ENCODE measurements at places on chromosomes 7 and 10. TPM values are rescaled to one million over a fixed set of nuclear protein-coding genes. Genes with fewer than 3 reads are reported as not detected.

- DNase-seq, result no peak
Observed at GRCh38 chr7:144782883-144783282, 53.0 kb downstream of the TPK1 start.

- no peak for DNase-seq
Observed at GRCh38 chr7:94252971-94253370, 141.7 kb upstream of the COL1A2 start.

- peak; percentile 43 for DNase-seq
Observed at GRCh38 chr10:97388152-97388551, 13.0 kb downstream of the RRP12 start.

The TMEM236 gene
- total RNA-seq, result under 0.01 TPM

The CFAP58 gene
- 0.59 TPM for total RNA-seq

The SPDYE6 gene
- not detected for total RNA-seq

DNA sequence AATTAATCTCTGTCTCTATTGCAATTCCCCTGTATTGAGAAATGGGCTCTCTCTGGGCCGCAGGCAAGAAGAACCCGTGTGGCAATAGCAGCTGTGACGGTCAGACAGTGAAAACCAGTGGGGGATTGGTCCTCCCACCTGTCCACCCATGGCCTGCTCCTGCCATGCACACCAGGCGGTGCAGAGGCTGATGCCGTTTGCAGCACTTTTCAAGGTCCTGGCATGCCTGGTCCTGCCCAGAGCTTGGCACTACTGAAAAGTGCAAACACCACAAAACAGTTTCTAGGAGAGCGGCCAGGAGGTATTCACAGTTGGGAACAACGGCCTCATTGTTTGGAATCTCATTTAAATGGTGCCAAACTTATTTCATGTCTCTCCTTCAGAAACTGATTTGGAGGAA is 41.5 kb downstream of the PSPH start:
- no peak for DNase-seq

DNA sequence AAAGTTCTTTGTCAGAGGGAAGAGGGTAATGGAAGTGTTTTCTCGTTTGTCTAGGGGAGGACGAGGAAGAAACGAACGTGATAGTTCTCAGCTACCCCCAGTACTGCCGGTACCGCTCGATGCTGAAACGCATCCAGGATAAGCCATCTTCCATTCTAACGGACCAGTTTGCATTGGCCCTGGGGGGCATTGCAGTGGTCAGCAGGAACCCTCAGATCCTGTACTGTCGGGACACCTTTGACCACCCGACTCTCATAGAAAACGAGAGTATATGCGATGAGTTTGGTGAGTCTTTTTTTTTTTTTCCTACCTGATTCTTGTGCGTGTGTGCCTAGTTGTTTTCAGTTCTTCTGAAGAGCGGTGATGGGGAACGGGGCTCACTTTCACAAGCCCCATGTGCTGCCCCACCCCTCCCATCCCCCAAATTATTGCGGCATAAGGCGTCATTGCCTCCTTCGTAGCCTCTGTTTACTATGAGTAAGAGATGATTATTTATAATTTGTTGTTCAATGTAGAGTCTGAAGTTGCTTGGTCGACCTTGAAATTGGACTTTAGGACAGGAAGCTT is 98.6 kb downstream of the ARID5B start:
- DNase-seq, result no peak

The SUN3 gene
- total RNA-seq, result not detected

DNA sequence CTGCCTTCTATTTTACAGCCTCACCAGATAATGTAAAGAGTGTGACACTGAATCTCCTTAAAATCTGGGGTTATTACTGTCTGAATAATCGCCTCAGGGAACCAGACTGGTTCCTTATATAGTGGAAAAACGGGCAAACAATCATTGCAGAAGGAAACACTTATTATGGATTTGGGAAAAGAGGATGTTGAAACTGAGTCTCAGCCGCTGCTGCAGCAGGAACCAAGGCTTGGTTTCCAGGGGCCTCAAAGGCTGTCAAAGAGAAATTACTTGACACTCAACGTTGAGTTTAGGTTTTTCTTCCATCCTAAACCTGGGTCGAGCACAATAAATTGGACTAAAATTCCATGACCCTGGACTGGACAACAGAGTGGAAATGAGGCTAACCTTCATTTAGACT is 103.8 kb upstream of the AHR start:
- DNase-seq, result no peak

GRCh38 chr7:104133238-104133637 is 74.6 kb downstream of the ORC5 start:
- DNase-seq, result no peak

The MGMT gene
- total RNA-seq, result 18.3 TPM

DNA sequence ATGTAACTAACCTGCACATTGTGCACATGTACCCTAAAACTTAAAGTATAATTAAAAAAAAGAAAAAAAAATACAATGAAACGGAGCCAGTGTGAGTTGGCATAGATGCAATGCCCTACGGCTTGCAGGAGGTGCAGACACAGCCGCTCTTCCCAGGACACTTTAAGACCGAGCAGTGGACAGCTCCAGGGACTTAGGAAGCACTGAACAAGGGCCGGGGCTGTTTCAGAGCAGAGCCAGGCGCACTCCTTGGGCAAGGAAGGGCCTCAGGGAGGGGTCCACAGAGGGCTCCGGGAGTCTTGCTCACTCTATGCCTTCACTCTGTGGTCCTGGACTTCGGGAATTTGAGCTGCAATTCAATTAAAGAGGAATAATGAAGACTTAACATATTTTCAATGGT is 355.3 kb downstream of the TCERG1L start:
- DNase-seq, result no peak

DNA sequence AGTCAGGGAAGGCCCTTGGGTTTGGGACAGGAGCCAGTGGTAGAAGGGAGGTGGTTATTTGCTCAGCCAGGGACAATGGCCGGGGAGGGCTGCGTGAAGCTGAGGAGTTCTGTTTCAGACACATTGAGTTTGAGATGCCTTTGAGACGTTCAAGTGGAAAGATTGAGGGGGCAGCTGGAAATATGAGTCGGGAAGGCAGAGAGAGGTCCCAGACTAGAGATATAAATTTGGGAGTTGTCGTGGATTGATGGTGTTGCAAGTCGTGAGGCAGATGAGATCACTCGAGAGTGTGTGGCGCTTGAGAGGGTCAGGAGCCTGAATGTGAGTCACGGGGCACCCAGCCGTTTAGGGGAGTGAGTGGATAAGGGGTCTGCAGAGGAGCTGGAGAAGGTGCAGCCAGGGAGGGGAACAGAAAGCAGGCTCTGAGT is 73.3 kb downstream of the ZMIZ1 start:
- DNase-seq, result peak; percentile 93

DNA sequence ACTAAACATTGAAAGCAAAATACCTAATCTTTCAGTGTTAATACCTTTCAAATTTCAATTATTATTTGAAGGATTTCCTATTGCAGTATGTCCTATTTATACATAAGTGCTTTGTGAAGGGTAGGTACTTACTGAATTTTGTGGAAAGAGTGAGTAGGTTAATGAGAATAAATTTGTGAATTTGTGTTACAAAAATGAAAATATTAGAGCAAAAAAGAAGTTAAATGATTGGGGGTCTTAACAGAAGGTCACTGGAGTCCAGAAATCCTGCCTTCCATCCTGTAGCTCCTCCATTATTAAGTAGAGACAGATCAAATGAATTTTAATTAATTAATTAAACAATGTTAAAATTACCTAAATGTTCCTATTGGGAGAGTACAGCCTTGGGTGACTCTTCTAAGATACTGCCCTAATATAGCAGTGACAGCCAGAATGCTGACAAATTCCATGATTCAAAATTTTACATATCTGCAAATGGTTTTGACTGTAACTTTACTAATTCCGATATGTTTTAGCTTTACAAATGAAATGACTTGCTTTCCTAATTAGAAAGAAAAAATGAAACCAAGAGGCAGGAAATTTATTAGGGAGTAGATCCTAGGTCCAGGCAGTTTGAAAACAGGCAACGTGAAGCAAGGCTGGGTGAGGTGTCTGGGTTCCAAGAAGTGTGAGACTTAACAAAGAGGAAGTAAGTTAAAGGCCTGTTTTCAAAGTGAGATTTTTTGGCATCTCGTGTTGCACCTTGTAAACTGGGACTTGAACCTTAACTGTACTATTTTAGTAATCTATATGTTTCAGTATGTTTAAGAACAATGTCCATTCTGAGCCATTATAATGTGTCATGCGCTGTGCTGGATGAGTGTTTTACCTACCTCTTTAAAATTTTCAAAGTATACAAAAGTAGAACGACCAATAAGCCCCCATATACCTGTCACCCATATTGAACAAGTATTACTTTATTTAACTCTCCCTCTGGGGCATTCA is 1.5 kb downstream of the PIK3CG start:
- no peak for DNase-seq

DNA sequence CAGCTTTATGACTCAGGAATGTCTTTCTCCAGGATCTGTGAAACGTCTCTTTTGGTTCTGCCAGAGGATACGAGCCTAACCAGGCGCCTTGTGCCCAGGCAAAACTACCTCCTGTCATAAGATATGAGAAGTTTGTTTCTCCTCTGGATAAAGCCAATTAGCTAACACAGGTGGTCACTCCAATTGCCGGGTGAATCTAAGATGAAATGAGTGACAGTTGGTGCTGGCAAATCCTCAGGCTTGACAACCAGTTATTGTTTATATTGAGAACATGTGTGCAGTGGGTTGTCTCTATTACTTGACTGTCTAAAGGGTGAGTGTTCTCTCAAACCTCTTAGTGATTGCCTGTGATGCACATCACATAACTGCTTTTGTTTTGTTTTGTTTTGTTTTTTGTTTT is 449.1 kb downstream of the XPNPEP1 start:
- no peak for DNase-seq

DNA sequence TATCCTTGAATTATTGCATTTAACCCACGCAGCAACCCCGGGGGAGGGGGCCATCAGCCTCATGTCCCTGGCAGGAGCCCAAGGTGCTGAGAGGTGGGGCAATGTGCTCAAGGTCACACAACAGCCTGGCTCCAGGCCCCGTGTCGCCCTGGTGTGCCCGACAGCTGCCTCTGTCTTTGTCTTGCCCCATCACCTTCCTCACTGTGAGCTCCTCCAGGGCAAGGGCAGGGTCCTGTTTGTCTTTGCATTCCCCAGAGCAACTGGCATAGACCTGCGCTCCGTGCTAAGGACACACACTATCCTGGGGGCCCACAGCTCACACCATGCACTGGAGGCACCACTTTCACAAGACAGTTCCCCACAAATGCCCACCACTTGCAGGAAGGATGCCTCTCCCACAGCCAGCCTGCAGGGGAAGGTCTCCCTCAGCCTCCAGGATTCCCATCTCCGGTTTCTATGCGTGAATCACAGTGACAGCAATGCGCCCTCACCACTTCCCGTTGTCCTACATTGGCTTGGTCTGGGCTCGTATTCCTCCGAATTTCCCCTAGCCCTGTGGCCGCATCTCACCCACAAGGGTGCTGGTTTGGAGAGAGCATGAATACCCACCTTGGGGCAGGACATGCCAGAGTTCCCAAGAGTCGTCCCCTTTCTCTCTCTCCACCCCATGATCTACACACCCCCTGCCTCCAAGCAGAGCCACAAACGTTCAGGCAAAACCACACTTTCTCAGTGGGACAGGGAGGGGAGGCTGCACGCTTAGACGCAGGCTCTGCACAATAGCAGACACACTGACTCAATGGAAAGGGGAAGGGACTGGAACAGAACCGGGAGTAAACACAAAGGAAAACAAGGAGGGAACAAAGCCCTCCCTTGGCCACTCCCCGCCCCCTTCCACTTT is 10.3 kb downstream of the ITPRIP start:
- DNase-seq, result peak; percentile 96

The TSPAN12 gene
- 1.8 TPM for total RNA-seq

- DNase-seq, result no peak
Observed at GRCh38 chr7:50153995-50154394, 60.9 kb upstream of the ZPBP start.

- no peak for DNase-seq
Observed at GRCh38 chr7:3725155-3726059, 424.4 kb downstream of the SDK1 start.

- DNase-seq, result peak; percentile 100
Observed at GRCh38 chr7:100673302-100673941, at the start of gene GNB2. Gene GNB2 (plus strand): TSS chr7:100673740. CDS start chr7:100676266, 2,526 bp downstream.

- DNase-seq, result no peak
Observed at GRCh38 chr7:36430881-36431280, 41.2 kb downstream of the ANLN start.

The NME8 gene
- not detected for total RNA-seq

- DNase-seq, result peak; percentile 62
Observed at GRCh38 chr10:30284865-30285594, 64.0 kb downstream of the MTPAP start.

DNA sequence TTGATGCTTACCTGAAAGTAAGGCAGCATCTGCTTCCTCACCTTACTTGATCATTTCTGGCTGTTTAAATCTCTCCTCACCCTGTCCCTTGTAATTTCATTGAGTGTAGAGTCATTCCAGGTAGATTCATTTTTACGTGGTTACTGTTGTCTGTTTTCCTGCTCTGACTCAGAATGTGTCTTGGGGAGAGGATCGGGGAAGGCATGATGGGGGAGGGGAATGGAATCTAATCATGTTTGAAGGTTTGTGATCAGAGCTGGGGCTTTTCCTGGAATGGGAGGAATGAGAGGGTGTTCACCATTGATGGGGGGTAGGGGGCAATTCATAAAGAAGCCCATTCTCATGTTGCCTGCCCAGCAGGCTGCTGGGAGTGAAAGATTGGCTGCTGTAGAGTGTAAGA is 18.7 kb downstream of the SEC24C start:
- peak; percentile 85 for DNase-seq

The SLC29A4 gene
- 1.1 TPM for total RNA-seq

The MYH16 gene
- total RNA-seq, result under 0.01 TPM

DNA sequence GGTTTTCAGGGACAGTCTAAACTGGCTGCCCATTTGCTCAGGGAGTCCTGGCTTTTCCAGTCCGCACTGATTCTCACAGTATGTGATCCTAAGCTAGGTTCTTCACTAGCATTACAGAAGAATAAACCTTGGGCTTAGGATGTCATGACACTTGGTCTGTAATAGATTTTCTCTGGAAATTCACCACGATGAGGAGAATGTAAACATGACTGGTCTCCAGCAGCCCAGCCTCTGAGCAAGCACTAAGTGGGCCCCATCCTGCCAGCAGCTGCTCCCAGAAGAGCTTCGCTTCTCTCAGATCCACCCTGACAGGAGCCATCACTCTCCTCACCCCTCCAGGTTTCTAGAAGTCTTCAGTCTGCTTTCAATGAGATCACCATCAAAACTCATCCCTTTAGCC is 103.7 kb upstream of the ZPBP start:
- no peak for DNase-seq

DNA sequence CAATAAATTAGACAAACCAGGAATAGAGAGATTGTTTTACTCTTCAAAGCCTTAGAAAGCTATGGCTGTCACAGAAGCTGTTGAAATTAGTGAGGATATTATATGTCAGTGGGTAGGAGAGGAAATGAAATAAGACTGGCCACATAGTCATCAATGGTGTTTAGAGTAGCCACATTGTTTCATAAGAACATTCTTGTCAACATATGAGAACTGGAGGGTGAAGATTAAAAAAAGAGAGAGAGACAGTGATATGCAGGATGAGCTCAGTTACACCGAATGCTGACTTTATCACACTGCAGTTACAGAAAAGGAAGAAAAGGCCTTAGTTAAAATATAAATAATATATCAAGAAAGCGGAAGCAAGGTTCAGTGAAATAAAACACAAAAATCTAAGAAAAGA is 412.0 kb downstream of the CNTNAP2 start:
- no peak for DNase-seq

- DNase-seq, result no peak
Observed at GRCh38 chr7:152618427-152618826, 57.5 kb downstream of the XRCC2 start.

Measured in osteoblast (primary cell).